ENCODE measurements at places on chromosomes 5 and 9.

DNA sequence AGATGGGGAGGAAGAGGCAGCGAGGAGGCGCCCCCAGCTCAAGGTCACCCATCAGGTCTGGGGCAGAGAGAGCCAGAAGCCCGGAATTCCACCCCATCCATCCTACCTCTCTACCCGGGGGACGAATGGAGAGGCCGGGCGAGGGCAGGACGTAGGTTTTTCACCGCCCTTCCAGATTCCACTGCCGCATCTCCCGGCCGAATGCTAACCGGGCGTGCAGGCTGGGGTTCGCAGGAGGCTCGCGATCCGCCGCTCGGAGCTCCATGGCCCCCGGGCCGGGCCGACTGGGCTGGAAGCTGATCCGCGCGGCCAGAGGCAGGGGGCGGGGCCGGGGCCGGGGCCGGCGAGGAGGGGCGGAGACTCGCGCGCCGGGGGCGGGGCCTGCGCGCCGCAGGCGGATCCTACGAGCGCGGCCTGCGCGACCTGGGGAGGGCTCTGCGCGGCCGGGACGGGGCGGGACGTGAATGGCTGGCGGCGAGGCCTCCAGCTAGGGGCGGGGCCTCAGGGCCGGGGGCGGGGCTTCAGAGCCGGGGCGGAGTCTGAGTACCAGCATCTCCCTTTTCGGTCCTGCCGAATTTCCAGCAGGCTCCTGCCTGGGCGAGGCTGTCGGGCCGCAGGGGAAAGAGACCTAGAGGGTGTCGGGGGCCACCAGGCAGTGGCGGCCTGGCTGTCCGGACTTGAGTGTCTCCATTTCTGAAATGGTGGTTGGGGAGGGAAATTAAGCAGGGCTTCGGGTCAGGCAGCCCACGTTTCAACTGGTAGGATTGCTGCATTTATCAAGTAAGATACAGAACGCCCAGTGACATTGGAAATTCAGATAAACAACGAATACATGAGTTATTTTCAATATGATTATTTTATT is at the start of gene ST6GALNAC4:
Gene ST6GALNAC4, minus strand, starts transcription at position 322 of the 862 bp plus-strand sequence. CDS start 622 bp downstream, outside the sequence.
- peak; percentile 76 for DNase-seq

DNA sequence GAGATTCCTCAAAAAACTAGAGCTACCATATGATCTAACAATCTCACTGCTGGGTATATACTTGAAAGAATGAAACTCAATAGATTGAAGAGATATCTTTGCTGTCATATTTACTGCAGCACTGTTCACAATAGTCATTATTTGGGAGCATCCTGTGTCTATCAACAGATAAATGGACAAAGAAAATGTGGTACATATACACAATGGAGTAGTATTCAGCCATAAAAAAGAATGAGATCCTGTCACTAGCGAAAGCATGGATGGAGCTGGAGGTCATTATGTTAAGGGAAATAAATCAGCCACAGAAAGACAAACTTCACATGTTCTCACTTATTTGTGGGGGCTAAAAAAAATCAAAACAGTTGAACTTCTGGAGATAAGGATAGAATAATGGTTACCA is 505.7 kb upstream of the ARRDC3 start:
- no peak for DNase-seq

DNA sequence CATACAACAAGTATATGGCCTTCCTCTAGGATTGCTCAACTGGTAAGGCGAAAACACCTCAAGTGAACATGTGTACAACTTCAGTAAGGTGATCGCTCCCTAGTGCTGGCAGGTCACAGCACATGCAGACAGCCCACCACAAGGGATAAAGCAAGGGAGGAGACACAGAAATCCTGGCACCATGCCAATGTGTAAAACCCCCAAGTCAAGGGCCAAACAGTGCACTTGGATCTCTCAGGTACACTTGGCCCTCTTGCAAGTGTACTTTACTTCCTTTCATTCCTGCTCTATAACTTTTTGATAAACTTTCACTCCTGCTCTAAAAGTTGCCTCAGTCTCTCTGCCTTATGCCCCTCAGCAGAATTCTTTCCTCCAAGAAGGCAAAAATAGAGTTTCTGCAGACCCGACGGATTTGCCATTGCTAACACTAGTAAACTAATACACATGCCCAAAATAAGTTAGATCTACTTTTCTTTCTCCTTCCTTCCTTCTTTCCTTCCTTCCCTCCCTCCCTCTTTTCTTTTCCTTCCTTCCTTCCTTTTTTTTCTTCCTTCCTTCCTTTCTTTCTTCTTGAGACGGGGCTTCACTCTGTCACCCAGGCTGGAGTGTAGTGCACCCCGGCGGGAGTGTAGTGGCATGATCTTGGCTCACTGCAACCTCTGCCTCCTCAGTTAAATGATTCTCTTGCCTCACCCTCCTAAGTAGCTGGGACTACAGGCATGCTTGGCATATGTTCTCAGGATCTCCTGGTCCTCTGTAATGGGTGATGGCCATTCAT is 6.8 kb upstream of the LNPEP start:
- no peak for DNase-seq

GRCh38 chr5:57445006-57445704 is 37.5 kb downstream of the ACTBL2 start:
- DNase-seq = no peak

DNA sequence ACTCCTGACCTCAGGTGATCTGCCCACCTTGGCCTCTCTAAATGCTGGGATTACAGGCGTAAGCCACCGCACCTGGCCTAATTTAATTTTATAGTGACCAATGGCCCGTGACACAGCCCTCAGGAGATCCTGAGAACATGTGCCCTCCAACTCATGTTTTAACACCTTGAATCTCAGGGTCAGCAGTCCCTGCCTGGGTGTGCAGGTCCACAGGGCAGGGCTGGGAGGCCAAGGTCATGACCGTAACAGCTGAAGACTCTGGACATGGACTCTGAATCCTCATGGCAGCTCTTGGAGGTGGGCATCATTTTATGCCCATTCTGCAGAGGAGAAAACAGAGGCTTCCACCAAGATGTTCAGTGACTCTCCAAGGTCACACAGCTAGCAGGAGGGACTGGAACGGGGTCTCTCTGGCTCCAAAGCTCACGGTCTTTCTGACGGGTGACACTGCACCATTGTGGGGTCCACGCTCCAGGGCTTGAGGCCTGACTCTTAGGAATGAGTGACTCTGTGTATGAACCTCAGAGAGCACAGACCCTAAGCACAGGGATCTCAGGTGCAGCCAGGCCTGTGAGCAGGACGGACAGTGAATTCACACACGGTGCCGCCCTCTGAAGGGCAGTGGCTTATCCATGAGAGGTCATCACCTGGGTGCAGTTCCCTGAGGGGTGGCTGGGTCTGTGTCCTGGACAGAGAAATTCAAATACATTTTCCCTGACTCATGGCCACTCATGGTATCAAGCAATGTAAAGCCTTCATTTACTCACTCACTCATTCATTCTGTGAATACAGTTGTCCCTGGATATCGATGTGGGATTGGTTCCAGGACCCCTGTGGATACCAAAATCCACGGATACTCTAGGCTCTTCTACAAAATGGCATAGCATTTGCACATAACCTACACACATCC is 32.8 kb upstream of the LAMC3 start:
- DNase-seq = no peak

DNA sequence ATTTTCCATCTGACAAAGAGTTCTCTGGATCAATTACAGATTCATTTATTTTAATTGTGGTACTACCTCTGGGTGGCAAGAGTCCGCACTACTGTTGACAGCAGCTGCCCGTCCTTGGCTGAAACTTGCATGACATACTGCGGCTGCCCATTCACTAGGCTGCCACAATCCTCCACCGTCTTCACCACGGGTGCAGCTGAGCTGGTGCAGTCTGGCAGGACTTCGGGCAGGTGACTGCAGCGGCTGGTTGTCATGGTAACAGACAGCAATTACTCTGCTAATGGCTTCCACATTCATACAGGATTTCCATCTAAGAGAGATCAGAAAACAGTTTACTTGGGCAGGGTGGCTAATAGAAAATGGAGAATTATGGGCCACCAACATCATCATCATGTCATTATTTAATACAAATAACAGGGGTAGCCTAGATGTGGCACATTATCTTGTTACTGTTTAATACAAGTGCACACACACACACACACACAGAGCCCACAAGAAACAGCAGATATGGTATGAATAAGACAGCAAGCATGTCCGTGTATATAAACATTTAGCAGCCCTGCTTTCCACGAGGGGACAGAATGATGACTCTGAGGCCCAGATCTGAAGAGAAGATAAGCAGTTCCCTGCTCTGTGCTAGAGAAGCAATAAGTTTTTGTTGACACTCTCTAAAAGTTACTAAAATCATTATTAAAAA is 112.3 kb downstream of the MARCHF3 start:
- DNase-seq = peak; percentile 24

GRCh38 chr9:4306066-4306776 is 6.4 kb upstream of the GLIS3 start:
- no peak for DNase-seq

DNA sequence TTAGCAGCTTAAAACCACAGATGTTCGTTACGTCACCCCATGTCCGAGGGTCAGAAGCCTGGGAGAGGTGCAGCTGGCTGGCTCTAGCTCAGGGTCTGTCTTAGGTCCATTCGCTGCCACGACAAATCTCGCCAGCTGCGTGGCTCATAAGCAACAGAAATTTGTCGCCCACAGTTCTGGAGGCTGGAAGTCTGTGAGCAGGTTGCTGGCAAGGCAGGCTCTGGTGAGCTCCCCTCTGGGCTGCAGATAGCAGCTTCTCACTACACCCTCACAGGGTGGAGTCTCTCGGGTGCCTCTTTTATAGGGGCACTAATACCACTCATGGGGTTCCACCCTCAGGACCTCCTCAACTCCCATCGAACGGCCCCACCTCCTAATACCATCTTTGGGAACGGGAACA is 40.1 kb upstream of the FCN2 start:
- DNase-seq = no peak

GRCh38 chr9:115391168-115391825 is 273.3 kb upstream of the TNC start:
- no peak for DNase-seq

Data from H4 (cell line).